ENCODE measurements at places on chromosomes 4 and X. TPM values are rescaled to one million over a fixed set of nuclear protein-coding genes. Genes with fewer than 3 reads are reported as not detected.

- DNase-seq, result peak; percentile 63
Measured at GRCh38 chr4:122539861-122540465, 80.9 kb downstream of the IL21 start.

- DNase-seq, result no peak
Measured at GRCh38 chr4:85763202-85763601, 288.3 kb downstream of the ARHGAP24 start.

- DNase-seq, result no peak
Measured at GRCh38 chr4:111213531-111213930, 590.7 kb upstream of the PITX2 start.

DNA sequence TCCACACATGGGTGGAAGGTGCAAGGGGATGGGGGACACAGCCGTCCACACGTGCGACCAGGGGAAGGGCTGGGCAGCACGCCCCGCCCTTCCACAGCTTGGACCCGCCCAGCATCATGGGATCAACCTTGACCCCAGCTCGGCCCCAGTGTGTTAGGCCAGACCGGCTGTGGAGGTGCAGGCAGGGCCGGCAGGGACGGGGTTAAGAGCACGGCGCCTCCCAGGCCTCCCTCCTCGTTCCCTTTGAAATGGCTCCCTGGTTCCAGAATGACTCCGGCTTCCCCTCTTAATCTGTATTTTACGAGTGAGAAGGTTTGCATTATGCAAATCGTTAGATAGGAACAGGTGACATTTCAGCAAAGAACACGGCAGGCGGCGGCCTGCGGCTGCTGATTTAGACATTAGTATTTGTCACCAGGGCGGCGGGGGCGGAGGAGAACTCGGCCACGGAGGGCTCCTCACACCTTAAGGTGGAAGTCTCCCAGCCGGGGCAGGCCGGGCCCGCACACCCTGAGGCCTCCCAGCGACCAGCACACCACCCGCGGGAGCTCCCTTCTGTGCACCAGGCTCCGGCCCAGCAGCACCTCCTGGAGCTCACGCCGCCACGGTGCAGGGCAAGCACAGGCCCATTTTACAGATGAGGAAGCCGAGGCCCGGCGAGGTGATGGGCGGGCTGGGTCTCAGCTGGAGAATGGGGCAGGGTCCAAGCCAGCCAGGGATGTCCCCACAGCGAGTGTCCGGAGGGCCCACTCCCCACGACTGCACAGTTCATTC, 116.1 kb downstream of the FAM53A start:
- no peak for DNase-seq

DNA sequence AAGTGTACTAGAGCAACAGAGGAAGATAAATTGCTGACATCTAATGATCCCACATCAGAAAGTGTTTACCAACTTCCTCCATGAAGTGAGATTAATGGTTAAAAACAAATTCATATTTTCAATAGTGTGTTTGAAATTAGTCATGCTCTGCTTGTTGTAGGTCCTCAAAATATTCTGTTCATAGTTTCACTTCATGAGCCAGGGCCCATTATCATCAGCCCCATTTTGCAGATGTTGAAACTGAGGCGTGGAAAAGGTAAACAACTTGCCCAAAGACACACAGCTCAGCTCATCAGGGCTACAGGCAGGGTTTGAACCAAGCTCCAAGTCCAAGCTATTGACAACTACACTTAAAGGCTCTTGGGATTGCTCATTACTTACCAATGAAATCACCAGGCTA, 103.5 kb upstream of the PPARGC1A start:
- no peak for DNase-seq

DNA sequence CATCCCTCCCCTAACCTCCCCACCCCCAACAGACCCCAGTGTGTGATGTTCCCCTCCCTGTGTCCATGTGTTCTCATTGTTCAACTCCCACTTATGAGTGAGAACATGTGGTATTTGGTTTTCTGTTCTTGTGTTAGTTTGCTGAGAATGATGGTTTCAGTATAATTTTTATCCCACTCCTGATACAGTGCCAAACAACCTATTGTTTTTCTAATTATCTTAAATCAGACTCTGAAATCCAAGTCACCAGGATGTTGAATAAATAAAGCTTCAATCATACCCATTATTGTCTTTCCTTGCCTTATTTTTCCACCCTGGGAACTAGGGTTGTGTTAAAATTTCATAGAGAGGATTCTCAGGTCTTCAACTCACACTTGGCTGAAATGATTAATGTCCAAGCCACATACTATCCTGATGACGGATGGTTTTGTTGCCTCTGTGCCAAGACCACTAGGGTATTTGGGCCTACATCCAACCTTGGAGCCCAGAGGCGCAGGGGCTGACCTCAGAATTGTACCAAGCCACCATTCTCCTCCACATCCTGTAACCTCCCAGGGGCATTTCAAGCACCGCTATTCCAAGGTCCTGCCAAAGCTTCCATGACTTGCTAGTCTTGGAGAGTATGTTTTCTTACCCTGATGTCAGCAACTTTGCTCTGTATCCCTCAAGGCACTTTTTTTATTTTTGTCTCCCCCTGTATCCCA, 332.4 kb downstream of the ARHGAP24 start:
- DNase-seq, result peak; percentile 94

GRCh38 chr4:81084634-81085033, 54.1 kb downstream of the BMP3 start:
- DNase-seq, result no peak

- no peak for DNase-seq
Measured at GRCh38 chr4:183532821-183533220, 28.0 kb downstream of the ING2 start.

DNA sequence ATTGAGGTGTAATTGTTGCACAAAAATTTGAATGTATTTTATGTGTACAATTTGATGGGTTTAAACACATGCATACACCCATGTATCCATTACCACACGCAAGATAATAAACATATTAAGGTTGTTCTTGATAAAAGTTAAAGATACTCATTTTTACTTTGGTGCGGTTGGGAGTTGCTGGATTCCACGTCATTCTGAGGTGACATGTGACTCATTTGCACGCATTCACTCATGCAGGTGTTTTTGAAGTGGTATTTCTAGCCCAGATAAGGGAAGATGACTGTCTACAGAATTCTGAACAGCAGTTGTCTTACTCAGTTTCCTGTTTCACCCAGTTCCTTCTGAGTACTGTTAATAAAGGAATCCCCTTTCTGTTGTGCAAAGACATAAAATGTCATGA, 142.0 kb downstream of the RTL3 start:
- DNase-seq, result no peak

DNA sequence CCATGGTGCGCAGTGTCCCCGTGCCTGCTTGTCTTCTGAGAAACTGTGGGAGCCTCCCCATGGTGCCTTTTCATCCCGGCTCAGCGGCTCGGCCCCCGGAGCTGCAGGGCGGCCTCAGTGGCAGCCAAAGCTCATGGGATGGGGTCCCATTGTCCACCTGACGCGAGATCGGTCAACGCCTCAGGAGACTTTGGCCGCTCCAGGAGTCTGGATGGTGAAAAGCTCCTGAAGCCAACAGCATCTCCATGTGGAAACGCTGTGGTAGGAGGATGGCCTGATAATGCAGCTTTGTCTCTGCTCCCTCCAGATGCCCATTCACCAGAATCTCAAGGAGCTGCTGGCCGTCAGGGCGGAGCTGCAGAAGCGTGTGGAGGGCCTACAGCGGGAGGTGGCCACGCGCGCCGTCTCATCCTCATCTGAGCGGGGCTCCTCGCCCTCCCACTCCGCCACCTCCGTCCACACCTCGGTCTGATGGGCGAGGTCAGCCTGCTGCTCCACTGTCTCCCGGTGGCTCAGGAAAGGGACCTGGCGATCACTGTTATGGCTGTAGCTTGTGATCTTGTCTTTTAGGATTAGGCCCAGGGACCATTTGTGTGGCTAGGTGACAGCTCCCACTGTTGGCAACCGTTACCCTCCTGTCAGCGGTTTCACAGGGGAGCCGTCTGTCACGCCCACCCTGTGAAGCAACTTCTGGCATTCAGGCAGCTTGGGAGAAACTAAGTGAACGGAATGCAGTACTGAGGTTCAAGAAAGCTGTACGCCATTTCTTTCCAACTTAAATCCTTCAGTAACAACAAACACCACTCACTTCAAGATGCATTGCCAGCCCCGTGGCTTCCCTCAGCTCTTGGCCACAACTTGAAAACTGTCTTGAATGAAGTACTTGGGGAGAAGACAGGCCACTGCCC, 69.3 kb downstream of the MTMR1 start:
- DNase-seq, result no peak

- DNase-seq, result no peak
Measured at GRCh38 chr4:168731706-168732414, 235.0 kb downstream of the PALLD start.

GRCh38 chr4:105520819-105521790, 31.3 kb upstream of the ARHGEF38 start:
- peak; percentile 68 for DNase-seq

DNA sequence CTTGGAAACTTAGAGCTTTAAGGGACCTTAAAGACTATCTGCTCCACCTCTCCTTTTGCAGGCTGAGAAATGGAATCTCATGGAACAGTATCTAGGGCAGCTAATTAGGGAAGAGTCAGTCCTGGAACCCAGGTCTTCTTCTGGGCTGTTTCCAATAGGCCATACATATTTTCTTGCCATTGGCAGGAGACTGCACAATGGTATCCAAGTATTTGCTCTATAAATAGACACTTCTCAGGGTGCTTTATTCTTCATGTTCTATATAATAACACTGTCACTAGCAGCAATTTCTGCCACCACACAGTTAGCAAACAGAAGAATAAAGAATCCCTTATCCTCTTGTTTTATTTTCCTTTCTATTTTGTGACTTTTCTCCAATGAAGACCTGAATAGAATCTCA, 291.7 kb downstream of the C4orf33 start:
- no peak for DNase-seq

Gene SSX1
- total RNA-seq, result not detected

Gene PGM2
- total RNA-seq, result 55.3 TPM

Gene IDH3G
- total RNA-seq, result 63.9 TPM
